ENCODE measurements at places on chromosomes 2 and 18.

GRCh38 chr2:141517852-141518421 is 612.9 kb downstream of the LRP1B start:
- no peak for DNase-seq

- DNase-seq, result no peak
These were observed 486.6 kb upstream of the HS6ST1 start for GRCh38 chr2:128805237-128805636.

GRCh38 chr2:72153924-72154323 is 6.3 kb upstream of the CYP26B1 start:
- no peak for DNase-seq

GRCh38 chr2:181907057-181907456 is 15.5 kb downstream of the ITPRID2 start:
- DNase-seq, result no peak

DNA sequence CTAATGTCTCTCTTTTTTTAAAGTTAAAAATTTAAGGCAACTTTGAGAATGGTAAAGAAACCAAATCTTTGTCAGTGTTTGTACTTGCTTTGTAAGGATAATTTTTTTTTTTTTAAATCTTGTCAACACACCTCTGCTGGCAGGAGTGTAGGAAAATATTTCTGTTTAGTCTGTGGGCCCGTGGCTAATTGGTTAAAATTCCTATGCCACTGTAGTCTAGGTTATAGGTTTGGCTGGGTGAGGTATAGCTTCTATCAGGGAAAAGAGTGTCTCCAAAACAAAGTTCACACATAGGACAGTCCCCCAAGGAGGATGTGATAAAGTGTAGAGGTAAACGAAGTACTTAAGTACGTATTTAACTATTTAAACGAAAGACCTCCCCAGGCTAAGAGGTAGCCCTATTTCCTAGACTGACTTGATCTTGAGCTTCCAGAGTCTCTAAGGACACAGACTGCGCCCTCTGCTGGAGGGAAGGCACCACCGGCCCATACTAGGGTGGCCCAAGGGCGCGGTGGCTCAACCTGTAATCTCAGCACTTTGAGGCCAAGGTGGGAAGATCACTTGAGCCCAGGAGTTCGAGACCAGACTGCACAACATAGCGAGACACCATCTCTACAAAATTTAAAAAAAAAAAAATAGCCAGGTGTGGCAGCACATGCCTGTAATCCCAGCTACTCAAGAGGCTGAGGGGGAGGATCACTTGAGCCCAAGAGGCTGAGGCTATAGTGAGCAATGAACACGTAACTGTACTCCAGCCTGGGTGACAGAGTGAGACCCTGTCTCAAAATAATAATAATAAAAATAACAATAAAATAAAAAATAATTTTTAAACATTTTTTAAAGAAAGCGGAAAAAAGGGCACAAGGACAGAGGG is 8.9 kb downstream of the TEX44 start:
- peak; percentile 81 for DNase-seq

- no peak for DNase-seq
These were observed 58.7 kb downstream of the THADA start for GRCh38 chr2:43537137-43537536.

- DNase-seq, result peak; percentile 50
These were observed 208.8 kb downstream of the CCDC178 start for GRCh38 chr18:33231474-33232317.

GRCh38 chr2:234952270-234953115 is 676 bp downstream of the SH3BP4 start:
- DNase-seq, result no peak

DNA sequence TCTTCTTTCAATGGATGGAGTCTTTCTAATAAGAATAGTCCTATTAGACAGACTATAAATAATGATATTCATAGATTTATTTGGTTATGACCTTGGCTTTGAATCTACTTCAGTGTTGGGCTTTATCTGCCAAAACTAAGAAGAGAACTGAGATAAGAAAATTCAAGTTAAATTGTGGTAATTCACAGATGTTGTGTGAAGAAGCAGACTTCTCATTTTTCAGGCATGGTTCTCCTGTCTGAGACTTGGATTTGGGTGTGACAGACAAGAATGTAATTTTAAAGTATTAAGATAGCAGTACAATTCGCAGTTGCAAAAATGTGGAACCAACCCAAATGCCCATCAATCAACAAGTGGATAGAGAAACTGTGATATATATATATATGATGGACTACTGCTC is 124.7 kb downstream of the QPCT start:
- no peak for DNase-seq

DNA sequence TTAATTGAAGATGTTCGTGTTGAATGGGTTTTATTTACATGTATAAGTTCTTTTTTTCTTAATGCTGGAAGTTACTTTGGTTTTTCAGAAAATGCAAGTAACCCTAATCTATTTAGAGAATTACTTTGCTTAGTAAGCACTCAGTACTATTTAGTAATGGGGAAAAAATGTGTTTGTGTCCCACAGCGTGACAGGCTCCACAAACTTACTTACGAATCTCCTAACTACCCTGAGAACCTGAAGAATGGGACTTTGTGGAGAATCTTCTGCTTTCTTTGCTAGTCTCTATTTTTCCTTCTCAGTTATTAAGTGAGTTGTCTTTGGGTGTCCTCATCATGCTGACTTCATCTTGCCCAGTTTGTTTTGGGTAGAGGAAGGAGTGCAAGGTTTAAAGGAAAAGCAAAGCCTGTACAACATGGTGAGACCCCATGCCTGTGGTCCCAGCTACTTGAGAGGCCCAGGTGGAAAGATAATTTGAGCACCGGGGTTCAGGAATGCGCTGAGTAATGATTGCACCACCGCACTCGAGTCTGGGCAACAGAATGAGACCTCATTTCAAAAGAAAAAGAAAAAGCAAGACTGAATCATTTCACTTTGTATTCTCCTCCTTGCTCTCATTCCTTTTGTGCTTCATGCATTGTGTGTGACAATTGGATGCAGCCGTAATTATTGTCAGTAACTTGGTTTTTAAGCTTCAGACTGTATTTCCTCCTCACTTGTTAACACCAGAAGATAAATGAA is 10.2 kb downstream of the NEDD4L start:
- no peak for DNase-seq

GRCh38 chr2:144331674-144332355 is 188.1 kb downstream of the ZEB2 start:
- DNase-seq, result no peak

DNA sequence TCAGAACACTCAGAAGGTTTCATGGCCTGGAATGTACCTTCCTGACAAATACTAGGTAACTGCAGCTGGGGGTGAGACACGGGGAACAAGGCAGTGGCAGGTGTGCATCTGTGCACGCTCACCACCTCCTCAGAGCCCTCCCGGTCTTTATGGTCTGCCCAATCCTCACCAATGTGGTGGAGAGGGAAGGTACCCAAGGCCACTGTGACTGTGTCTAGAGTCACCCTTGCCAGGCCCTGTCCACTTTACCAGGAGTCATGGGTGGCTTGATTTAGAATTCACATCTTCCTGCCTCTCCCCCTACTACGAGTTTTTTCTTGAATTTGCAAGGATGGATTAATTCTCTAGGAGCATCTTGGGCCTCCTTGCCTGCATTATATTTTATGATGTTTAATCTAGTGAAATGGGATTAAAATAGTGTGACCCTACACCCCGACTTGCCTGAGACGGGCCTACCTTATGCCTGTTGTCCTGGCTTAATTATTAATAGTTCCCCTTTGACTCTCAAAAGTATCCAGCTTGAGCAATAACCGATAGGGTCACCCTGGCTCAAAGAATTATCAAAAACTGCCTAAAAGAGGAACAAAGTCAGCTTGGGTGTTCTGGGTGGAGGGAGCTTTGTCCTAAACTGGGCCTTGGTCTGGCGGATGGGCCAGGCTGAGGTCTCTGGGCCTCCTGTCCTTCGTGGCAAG is 56.5 kb downstream of the ACAA2 start:
- DNase-seq, result no peak

DNA sequence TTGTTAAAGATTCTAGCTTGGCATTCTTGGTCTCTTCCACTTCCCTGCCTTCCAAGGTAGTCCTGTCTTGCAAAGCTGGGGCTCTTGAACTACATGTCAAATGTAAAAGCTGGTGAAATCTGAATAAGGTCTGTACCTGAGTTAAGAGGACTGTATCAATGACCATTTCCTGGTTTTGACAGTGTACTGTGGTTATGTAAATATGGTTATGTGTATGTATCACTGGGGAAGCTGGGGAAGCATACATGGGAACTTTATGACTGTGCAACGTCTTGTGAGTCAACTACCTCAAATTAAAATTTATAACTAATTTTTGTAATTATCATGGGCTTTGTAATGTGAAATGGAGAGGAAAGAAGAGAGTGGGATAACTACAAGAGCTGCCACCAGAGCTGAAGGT is 81.7 kb downstream of the COL4A4 start:
- no peak for DNase-seq

GRCh38 chr2:238162251-238162845 is 3.6 kb downstream of the ERFE start:
- peak; percentile 55 for DNase-seq

- DNase-seq, result no peak
These were observed 35.2 kb upstream of the SCN9A start for GRCh38 chr2:166410828-166411472.

- no peak for DNase-seq
These were observed 52.2 kb downstream of the ODC1 start for GRCh38 chr2:10395893-10396292.

DNA sequence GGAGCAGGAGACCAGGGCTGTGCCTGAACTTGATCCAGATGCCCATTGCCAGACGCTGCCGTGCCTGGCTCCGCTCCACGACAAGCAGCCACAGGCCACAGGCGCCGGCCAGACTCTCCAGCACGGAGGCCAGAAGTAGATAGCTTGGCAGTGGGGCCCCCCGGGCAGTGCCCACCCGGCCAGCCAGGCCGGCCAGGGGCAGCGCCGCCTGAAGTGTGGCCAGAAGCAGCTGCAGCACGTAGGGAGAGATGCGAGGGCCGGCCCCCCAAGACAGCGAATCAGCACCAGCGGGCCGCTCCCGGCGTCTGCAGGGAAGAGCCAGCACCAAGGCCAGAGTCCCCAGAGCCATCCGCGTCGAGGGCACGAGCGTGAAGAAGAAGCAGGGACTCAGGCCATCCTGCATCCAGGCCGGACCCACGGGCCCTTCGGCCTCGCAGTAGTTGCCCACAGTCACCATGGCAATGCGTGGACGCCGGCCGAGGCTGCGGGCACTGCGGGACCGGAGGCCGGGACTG is 484 bp downstream of the ABCB6 start:
- DNase-seq, result peak; percentile 75

- no peak for DNase-seq
These were observed 114.6 kb downstream of the MAPK4 start for GRCh38 chr18:50674307-50674980.

DNA sequence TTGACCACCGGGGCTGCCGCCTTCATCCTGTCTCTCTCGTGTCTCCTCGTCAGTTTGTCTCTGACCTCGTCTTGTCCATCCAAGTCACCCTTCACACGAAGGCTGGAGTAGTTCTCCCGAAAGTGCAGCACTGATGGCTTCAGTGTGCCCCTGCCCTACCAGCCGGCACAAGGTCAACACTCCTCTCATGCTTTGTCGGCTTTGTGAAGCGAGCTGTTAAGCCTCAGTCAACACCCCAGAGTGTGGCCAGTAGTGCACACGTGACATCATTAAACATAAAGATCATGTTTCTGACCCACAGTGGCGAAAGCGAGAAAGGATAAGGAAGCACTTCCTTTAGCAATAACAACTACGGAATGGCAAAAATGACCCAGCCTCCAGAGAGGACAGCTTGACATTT is 23.2 kb downstream of the ACKR3 start:
- no peak for DNase-seq

DNA sequence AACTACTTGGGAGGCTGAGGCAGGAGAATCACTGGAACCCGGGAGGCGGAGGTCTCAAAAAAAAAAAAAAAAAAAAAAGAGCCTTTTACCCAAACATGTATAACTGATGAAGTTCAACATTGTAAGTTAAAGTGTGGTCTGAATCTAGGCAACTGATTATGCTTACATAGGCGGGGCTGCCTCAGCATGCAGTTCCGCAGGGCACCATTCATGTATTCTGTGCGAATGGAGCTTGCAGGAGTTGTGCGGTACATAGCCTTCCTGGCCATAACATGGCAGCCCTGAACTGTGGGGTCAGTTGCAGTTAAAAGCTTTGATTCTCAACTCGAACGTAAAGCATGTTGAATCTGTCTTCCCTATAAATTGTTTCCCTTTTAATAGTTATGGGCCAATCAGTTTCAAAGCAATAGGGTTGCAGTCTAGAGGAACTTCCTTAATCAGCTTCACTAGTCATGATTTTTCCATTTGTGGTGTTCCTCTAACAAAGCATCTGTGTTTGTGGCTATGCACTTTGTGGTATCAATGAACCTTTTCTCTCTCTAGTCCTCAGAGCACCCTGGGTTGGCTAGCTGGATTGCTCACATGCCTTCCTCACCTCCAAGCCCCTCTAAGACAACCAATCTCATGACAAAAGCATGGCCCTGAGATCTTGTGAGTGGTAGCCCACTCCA is 30.6 kb upstream of the CEP68 start:
- DNase-seq, result no peak

DNA sequence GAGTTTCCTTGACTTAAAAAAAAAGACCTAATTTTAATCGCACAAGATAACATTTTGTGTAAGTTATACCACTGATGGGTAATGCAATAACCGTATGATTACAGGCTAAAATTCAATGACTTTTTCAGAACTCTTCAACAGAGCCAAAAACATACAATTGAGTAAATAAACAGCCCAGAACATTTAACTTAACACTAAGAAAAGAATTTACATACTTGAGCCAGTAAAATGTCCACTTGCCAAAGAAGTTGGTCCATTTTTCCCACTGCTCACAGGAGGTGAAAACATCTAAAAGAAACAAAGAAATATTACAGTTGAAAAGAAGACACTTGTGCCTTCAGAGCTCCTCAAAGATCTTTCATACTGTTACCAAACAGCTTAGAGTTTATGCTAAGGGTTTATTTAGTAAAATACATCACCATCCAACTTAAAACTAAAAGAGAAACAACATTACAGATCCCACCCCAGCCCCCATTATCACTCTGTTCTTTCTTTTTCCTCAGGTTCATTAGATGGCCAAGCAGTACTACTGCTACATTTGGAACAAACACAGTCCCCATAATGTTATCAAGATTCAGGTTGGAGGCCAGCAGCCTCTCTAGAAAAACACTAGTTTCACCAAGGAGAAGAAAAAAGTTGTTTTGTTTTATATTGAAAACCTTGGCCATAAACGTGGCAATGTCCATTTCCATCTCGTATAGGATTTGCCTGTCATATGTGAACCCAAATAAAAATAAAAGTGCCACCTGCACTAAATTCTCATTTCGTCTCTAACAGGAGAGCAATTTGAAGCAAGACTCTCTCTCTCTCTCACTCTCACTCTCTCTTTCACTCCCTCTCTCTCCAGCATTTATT is 2.7 kb downstream of the TCF4 start:
- DNase-seq, result no peak

DNA sequence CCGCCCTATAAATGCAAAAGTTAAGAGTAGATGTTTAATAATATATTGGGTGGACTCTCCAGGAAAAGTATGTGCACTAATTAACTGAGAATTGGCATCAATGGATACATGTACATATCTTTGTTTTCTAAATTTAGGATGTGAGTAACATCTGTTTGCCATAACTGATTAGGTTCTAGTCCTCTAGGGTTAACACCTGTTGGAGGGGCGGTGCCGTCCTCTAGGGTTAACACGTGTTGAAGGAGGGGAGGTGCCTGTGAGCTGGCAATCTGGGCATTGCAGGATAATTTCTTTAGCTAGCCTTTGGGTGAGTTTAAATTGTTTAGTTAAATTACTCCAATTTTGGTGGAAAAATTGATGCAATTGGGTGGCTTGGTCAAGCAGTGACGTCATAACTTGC is 30.9 kb downstream of the HTR2B start:
- DNase-seq, result no peak

Data from psoas muscle (tissue), 8 donors.